ENCODE measurements at places on chromosomes 6 and 20. TPM values are rescaled to one million over a fixed set of nuclear protein-coding genes. Genes with fewer than 3 reads are reported as not detected.

Gene SKIC2
- 18.1 TPM for polyA plus RNA-seq

Gene C20orf204
- 0.05 TPM for polyA plus RNA-seq

Gene OXT
- polyA plus RNA-seq, result 1.0 TPM

DNA sequence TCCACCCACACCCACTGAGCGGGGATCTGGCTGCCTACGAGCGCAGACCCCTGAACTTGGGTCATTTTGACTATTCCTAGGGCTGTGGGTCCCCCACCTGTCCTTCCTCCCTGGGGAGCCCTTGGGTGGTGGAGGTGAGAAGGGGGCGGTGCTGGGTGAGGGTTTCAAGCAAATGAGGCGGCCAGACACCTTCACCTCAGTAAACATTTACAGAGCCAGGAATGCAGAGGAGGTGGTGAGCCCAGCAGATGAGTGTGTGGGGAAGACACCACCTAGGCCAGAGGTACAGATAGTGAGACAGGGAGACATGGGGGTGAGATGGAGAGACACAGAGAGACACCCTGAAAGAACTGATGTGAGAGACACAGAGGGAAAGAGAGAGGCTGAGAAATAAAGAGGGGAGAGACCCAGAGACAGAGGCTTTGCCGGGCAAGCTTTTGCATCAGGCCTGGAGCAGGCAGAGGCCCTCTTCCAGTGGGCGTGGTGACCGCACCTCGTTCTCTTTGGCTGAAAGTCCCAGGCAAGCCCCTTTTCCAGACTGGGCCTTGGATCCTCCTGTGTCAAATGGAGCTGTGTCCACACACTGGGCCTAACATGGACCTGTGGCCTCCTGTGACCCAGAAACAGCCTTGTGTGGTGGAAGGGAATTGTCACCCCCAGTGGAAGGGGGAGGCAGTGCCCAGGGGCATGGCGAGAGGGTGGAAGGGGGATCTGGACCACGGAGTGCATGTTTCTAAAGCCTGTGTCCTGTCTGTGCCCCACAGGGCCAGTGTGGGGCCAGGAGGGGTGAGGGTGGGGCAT is 29.7 kb downstream of the CEBPB start:
- no peak for DNase-seq
- peaks cover 12% of the 10 kb centered on the region for H3K27me3 ChIP-seq
- H3K4me3 ChIP-seq, result no peak overlapping the region

DNA sequence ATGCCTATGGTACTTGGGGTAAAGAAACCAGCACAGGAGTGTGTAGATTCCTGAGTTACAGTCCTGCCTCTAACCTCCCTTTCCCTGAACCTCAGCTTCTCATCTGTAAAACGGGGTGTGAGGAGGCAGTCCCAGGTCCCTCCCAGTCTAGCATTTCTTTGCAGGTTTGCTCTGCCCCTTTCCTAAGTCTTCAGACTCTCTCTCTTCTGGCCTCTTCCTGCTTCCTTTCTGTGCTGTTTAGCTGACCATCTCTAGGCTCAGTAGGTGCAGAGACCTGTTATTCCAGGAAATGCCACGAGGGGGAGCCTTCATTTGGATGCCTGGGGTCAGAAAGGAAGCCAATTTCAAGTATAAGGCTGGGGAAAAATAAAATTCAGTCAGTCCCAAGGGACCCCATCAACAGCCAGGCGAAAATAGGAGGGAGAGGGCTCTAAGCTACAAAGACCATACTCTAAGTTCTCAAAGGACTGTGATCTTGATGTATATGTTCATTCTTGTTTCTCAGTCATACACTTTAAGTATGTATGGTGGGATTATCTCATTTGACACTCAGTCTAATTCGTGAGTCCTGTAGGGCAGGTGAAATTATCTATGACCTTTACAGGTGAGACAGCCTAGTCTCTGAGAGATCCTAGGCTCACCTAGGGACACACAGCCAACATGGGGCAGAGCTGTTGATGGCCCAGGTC is 89.1 kb downstream of the NCR2 start:
- H3K4me1 ChIP-seq, result peaks cover 10% of the 10 kb centered on the region
- H3K27me3 ChIP-seq, result peaks cover 8% of the 10 kb centered on the region
- H3K36me3 ChIP-seq, result no peaks in the 10 kb centered on the region
- DNase-seq, result peak; percentile 68
- no peak overlapping the region for H3K27ac ChIP-seq

Measured in naive B cell (primary cell).